ENCODE measurements at places on chromosomes 4 and X.
A peak's percentile ranks its signal among the peaks of the same experiment; 100 is the strongest.

- H3K4me1 ChIP-seq, result no peaks in the 10 kb centered on the region
- H3K27ac ChIP-seq, result no peak overlapping the region
- no peaks in the 10 kb centered on the region for H3K27me3 ChIP-seq
Observed at GRCh38 chr4:174119830-174120229, 163.6 kb downstream of the FBXO8 start.

GRCh38 chr4:6989331-6989923, 53.7 kb upstream of the TADA2B start:
- no peak overlapping the region for H3K27ac ChIP-seq
- H3K36me3 ChIP-seq, result no peaks in the 10 kb centered on the region
- DNase-seq, result no peak
- no peaks in the 10 kb centered on the region for H3K27me3 ChIP-seq
- H3K4me3 ChIP-seq, result no peak overlapping the region

- H3K36me3 ChIP-seq, result no peaks in the 10 kb centered on the region
- H3K4me3 ChIP-seq, result no peak overlapping the region
- no peaks in the 10 kb centered on the region for H3K4me1 ChIP-seq
- H3K27ac ChIP-seq, result no peak overlapping the region
- H3K27me3 ChIP-seq, result no peaks in the 10 kb centered on the region
Observed at GRCh38 chrX:93932471-93933220, 258.6 kb downstream of the FAM133A start.

GRCh38 chrX:23103546-23103945, 103.8 kb downstream of the DDX53 start:
- no peaks in the 10 kb centered on the region for H3K4me1 ChIP-seq
- no peaks in the 10 kb centered on the region for H3K36me3 ChIP-seq
- no peak overlapping the region for H3K4me3 ChIP-seq
- DNase-seq, result peak; percentile 35

DNA sequence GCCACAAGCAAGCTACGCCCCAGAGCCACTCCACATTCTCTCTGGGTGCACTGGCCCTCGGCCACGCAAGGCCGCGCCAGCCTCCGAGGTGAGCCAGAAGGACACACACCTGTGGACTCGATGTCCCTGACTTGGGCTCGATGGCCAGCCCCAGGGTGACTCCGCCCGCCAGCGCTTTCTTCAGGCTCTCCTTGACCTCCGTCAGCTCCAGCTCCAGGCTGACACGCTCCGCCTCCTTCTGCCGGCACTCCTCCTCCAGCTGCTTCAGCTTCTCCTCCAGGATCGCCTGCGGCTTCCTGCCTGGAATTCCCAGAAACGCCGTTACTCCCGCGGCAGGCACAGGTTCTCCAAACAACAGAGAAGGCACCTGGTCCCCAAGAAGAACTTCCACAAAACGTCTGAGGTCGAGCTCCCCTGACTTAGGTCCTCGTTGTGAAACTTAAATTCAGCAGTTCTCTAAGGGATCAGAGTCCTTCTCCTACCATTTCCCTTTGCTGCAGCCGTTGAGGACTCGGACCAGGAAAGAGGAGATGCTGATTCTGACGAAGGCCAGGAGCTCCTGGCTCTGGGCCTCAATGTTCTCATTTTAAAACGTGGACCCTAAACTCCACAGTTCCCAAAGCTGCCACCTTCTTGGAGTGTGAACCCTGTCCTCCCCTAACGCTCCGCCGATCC, 166.8 kb downstream of the AFAP1 start:
- no peak overlapping the region for H3K27ac ChIP-seq
- no peaks in the 10 kb centered on the region for H3K4me1 ChIP-seq
- H3K36me3 ChIP-seq, result peaks cover 12% of the 10 kb centered on the region
- H3K27me3 ChIP-seq, result no peaks in the 10 kb centered on the region

DNA sequence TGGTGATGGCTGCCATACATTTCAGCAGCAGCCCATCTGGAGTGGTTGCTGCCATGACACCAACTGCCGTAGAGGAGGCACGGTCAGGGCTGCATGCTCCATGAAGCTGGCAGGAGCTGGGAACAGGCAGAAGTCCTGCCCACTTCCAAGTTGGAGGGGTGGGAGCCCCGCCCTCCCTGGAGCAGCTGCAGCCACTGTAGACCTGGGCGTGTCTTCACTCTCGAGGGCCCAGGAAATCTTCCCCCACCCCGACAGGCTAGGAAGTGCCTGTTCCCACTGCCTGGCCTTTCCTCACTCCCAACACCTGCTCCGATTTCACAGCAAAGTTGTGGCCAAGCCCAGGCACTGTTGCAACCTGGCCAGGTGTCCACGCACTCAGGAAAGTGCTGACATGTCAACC, 42.3 kb downstream of the NALF2 start:
- H3K27me3 ChIP-seq, result no peaks in the 10 kb centered on the region
- H3K4me3 ChIP-seq, result no peak overlapping the region
- DNase-seq, result no peak

DNA sequence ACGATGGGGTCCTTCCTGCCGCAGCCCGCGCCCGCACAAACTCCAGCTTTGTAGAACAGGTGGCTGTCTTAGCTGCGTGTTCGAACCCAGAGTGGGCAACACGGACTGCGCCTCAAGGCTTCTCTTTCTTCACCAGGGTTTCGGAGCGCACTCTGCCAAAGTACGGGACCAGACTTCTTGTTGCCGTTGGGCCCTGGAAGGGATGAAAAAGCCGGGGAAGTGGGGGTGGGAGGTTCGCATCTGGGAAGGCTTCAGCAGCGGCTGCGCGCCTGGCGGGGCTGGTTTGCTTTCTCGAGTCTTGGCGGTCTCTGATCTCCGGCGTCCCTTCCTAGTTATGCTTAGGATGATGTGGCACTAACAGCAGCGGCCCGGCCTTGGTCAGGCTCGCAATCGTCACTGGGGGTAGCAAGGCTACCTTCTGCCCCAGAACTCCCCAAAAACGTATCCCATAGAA, 673 bp downstream of the PARM1 start:
- H3K36me3 ChIP-seq, result no peaks in the 10 kb centered on the region
- no peak overlapping the region for H3K27ac ChIP-seq
- DNase-seq, result peak; percentile 19
- peaks cover 20% of the 10 kb centered on the region for H3K27me3 ChIP-seq
- no peaks in the 10 kb centered on the region for H3K4me1 ChIP-seq
- no peak overlapping the region for H3K4me3 ChIP-seq

GRCh38 chrX:153336988-153337387, 3.0 kb downstream of the ZNF275 start:
- H3K36me3 ChIP-seq, result no peaks in the 10 kb centered on the region
- H3K4me1 ChIP-seq, result no peaks in the 10 kb centered on the region
- H3K4me3 ChIP-seq, result no peak overlapping the region
- no peaks in the 10 kb centered on the region for H3K27me3 ChIP-seq
- no peak overlapping the region for H3K27ac ChIP-seq

Data from mesendoderm (in vitro differentiated cells).